ENCODE measurements at places on chromosomes 1 and 21. TPM values are rescaled to one million over a fixed set of nuclear protein-coding genes. Genes with fewer than 3 reads are reported as not detected.

DNA sequence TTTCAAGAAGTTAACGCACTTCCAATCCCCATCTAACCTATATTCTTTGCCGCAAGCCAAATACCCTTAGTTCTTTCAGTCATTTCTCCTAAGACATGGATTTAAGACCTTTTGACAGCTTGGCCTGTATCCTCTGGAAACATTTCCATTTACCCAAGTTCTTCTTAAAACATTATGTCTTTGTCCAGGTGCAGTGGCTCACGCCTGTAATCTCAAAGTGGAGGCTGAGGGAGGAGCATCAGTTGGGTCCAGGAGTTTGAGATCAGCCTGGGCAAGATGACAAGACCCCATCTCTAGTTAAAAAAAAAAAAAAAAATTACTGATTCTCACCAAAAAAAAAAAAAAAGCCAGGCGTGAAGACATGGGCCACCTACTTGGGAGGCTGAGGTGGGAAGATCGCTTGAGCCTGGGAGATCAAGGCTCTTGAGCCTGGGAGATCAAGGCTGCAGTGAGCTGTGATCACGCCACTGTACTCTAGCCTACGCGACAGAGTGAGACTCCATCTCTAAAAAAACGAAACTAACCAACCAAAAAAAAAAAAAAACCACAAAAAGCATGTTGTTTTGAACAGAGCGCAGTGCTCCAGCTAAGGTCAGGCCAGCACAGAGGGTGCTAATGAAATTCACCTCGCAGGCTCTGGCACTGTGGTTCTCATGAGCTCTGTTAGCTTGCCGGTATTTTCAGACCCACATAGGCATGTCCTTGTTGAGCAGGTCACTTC, 36.0 kb downstream of the NUAK2 start:
- peak; percentile 78 for DNase-seq

DNA sequence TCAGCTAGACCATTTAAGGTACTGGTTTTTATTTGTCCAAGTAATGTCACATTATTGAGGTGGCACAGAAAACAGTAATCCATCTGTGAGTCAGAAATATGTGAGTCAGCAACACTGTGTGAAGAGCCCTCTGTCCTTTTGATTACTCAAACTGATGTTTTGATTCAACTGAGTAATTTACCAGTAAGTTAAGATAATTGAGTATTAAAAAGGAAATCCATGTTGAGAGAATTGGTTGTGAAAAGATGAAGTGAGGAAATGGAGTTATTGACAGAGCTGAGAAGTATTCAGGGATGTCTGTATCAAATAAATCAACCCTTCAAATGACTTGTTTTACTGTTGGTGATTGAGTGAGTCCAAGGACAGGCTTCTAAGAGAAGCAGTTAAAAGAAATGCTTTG, 302.7 kb upstream of the SGIP1 start:
- DNase-seq, result no peak

- no peak for DNase-seq
Measured at GRCh38 chr1:46522969-46523320, 28.5 kb downstream of the KNCN start.

KCNJ10 gene
- 0.29 TPM for polyA plus RNA-seq

- DNase-seq, result peak; percentile 78
Measured at GRCh38 chr1:2414297-2414958, 2.1 kb upstream of the PEX10 start.

SRM gene
- 128 TPM for polyA plus RNA-seq

- DNase-seq, result no peak
Measured at GRCh38 chr1:237029850-237030535, 12.0 kb upstream of the RYR2 start.

DNA sequence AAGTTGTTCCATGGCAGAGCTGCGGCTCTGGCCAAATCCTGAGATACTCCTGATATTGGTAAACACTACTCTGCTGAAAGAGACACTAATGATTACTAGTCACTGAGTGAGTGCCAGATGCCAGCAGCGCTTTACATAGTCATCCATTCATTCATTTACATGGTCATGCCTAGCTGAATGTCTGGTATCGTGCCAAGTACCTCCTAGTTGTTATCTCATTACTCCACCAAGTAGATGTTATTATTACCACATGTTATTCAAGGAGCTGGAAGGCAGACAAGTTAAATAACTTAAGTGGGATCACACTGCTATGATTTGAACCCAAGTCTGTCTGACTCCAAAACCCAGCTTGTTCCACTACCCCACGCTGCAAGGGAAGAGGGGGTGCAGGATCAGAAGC, 4.7 kb downstream of the OLFML2B start:
- DNase-seq, result no peak

CELA3A gene
- not detected for polyA plus RNA-seq

KRTAP7-1 gene
- polyA plus RNA-seq, result not detected

GRCh38 chr1:110207831-110208230, 2.3 kb upstream of the KCNC4 start:
- DNase-seq, result peak; percentile 69

KRTAP21-3 gene
- not detected for polyA plus RNA-seq

- no peak for DNase-seq
Measured at GRCh38 chr1:69920426-69920825, 285.0 kb downstream of the LRRC40 start.

DNA sequence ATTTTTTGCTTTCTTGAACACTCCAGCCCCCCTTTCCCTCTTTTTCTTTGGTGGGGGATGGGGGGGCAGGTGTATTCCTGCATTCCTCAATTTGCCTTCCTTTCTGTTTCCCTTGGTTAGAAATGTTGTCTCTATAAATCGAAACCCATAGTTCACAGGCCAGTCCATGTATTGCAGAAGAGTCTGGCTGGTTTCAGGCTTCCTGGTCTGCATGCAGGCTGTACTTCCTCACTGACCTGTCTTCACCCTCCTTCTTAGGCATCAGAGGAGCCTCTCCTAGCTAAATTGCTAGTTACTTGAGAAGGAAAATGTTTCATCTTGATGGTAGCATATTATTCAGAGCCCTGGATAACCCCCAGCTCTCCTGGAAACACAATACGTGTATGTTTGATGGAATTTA, 140.0 kb downstream of the SPATA46 start:
- DNase-seq, result no peak

GRCh38 chr1:117857418-117857817, 72.0 kb downstream of the GDAP2 start:
- no peak for DNase-seq

- no peak for DNase-seq
Measured at GRCh38 chr1:183505454-183506089, 33.3 kb downstream of the SMG7 start.

AIRE gene
- 0.14 TPM for polyA plus RNA-seq

DNA sequence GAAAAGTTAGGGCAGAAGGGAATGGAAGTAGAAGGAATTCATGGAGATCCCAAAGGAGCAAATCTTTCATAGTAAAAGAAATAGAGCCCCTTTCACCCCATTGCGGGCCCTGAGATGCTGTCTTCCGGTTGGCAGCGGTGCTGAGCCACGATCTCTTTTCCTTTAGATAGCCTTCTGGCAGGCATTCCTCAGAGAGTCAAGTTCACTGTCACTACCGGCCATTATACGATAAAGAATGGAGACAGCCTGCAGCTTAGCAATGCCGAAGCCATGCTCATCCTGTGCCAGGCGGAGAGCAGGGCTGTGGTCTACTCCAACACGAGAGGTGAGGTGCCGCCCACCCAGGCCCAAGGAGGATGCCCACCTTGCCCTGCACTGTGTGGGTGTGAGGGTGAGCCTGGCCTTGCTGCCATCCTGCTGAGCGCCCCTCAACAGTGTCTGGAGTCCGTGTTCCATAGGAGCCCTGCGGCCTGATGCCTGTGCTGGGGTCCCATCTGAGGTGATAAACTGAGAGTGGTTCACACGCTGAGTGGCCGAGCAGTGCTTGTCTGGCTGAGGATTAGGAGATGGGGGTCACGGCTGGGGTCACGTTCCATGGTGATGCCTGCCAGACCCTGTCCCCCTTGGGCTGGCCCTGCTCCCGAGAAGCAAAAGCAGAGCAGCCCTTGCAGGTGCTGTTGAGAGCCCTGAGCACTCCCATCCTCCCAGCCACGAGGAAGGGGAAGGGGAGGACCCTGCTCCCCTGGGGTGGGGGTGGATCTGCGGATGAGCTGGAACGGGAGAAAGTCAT, 20.4 kb upstream of the PWP2 start:
- DNase-seq, result no peak

PDC gene
- not detected for polyA plus RNA-seq

GRCh38 chr1:226643177-226643576, 94.6 kb downstream of the STUM start:
- peak; percentile 62 for DNase-seq

DNA sequence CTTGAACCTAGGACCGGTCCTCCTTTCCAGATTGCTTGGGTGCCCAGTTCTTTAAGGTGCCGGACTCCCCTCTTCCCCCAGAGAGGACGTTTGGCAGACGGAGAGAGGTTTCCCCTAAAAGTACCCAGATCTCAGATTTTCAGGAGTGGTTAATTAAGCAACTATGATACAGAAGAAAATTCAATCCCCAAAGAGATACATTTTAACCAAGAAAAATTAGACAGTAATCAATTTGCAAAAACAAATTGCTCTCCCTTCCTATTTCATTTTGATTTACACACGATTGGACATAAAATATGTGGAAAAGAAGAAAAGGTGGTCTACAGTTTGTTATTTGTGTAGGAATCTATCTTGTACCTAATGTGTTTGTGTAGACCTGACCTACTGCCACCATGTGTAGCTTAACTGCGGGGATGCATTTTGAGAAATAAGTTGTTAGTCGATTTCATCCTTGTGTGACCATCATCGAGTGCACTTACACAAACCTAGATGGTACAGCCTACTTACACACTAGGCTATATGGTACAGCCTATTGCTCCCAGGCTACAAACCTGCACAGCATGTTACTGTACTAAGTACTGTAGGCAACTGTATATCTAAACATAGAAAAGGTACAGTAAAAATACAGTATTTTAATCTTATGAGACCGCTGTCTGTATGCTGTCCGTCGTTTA, 755 bp downstream of the RPAP2 start:
- no peak for DNase-seq

TFF3 gene
- polyA plus RNA-seq, result not detected

DNA sequence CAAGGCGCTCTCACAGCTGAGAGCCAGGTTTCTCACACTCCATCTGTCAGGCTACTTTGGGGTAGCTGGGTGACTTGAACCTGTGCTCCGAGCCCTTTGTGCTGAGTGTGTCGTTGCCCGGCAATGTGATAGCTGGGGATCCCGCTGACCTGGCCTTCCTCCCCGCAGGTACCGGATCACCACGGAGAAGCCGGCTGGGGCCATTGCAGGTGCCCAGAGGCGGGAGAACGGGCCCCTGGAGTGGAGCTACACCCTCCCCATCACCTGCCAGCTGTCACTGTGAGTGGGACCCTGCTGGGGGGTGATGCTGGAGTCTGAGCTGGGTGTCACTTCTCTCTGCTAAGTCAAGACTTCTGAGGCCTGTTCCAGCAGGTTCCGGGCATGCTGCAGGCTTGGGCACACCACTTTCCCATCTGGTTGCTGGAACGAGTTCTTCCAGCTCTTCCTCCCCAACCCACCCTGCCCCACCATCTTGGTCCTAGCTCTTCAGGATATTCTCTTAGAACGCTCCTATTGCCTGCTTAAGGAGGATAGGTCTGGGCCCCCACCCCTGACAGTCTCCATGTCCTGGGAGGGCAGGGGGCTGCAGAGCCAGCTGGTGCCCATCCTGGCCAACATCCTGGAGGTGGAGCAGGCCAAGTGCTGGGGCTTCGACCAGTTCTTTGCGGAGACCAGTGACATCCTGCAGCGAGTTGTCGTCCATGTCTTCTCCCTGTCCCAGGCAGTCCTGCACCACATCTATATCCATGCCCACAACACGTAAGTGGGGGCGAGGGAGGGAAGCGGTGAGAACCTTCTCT, 7.5 kb downstream of the IKBKE start:
- DNase-seq, result no peak

GRCh38 chr21:18521204-18521603, 117.6 kb upstream of the TMPRSS15 start:
- DNase-seq, result no peak

AQP10 gene
- polyA plus RNA-seq, result not detected

DNA sequence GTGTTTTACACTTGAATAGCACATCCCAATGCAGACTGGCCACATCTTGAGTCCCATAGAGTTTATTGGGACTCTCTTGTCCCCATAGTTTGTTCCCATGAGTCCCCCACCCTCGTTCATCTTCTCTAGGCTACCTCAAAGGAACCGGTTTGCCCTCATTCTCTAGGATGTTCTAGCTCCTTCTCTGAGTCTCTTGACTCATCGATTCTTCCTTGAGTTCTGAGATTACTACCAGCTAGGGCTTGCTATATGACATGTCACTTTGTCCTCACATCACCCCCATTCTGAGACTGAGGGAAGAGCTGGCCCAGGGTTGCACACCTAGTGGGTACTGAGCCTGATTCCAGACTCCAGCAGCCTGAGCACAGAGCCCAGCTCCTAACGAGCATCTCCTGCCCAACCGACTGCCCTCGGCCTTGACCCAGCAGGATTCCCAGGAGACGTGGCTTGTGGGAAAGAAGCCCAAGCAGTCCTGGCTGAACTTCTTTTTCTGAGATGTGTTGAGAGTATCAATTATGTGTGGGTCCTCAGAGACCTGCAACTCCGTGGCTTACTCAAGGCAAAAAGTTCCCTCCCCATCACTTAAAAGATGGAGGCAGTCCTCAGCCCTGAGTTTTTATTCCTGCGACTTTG, 42.0 kb downstream of the TMEM51 start:
- DNase-seq, result no peak

EFHD2 gene
- 21.0 TPM for polyA plus RNA-seq

PSMG1 gene
- 48.2 TPM for polyA plus RNA-seq

CR1 gene
- polyA plus RNA-seq, result 8.9 TPM

- no peak for DNase-seq
Measured at GRCh38 chr1:164673584-164674214, 114.7 kb downstream of the PBX1 start.

DNA sequence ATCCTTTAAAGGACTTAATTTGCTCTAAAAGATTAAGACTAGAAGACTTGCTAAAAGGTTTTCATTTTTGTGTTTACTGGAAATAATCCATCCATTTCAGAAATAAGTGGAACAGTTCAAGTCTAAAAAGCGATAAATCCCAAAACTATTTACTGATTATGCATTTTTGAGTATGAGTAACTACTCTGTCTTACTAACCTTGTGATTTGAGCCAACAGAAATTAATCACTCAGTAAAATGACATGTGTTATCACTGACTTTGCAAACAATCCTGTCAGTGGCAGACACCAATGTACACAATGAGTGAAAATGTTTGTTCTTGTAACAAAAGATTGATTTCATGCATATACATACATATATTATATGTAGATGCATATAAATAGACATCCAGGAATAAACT, 218.0 kb downstream of the DENND1B start:
- DNase-seq, result no peak

DNA sequence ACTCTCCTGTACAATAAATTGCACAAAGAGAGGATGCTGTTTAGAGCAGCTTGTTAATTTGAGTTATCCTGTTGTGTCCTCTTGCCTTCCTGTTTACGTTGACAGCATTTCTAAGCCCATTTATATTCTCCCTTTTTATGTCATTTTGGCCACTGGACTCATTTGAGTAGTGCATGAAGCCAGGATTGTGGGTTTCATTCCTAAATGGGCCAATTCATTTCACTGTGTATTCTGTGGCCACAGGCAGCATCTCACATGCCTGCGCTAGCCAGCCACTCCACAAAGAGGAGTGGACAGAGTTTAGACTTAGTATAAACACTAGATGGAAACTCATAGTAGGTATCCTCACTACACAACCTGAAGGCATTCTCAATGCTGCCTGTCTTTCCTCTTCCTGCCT, 73.4 kb downstream of the DTL start:
- DNase-seq, result no peak

GRCh38 chr1:38068220-38068979, 21.8 kb upstream of the POU3F1 start:
- no peak for DNase-seq

PUM1 gene
- polyA plus RNA-seq, result 146 TPM

DEPDC1 gene
- not detected for polyA plus RNA-seq

BARHL2 gene
- polyA plus RNA-seq, result not detected

GRCh38 chr1:22975694-22976093, 3.0 kb upstream of the LACTBL1 start:
- DNase-seq, result no peak

FLG2 gene
- polyA plus RNA-seq, result not detected

Measured in naive thymus-derived CD4-positive, alpha-beta T cell (primary cell).